ENCODE measurements at places on chromosomes 7 and 10.

GRCh38 chr7:12637819-12638592, 49.4 kb upstream of the ARL4A start:
- DNase-seq = no peak

- no peak for DNase-seq
These were observed 15.7 kb upstream of the ADRB1 start for GRCh38 chr10:114027951-114028350.

GRCh38 chr10:117596706-117597105, 54.2 kb downstream of the EMX2 start:
- DNase-seq = no peak

GRCh38 chr7:12091231-12091630, 119.9 kb upstream of the TMEM106B start:
- DNase-seq = no peak

DNA sequence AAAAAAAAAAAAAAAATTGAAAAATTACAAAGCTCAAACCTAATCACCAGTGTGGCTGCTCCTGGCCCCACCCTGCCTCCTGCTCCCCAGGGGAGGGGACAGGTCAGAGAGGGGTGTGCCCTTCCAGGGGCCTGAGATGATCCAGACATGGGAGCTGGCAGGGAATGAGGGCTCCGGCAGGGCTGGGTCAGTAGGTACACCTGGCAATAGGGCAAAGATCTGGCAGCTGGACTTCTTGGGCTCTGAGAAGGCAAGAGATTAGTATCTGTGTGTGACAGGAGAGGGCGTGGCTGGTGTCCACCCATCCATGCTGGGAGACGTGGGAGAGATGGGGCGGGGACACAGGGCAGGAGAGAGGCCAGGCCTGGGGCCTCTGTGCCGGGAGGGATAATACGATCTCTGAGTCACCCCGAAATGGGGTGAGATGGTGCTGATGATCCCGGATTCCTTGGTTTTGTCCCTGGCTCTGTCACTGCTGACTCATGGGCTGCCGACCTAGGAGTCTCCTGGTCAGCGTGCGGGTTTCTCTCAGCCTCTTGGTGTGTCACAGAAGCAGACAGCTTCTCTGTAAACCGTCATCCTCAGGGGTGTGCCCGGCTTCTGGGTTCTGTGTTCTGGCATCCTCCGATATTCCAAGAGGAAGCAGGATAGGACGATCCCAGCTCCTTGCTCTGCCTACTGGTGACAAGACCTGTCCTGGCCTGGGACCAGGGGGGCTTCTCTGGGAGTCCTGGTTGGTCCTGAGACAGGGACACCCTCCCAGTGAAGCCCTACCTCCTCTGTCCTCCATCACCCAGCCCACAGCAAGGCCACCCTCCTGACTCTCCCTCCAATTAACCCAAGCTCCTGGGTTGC, 8.2 kb upstream of the CLDN4 start:
- DNase-seq = no peak
